ENCODE measurements at places on chromosomes 5 and 9.

- DNase-seq = no peak
These were observed 42.3 kb downstream of the PAM start for GRCh38 chr5:102797322-102797884.

- no peak for DNase-seq
These were observed 15.8 kb downstream of the CCDC152 start for GRCh38 chr5:42772265-42772993.

GRCh38 chr9:99948896-99949295 is 42.4 kb downstream of the STX17 start:
- no peak for DNase-seq

GRCh38 chr9:37927132-37927531 is 23.2 kb upstream of the SLC25A51 start:
- DNase-seq = no peak

- DNase-seq = no peak
These were observed 9.1 kb downstream of the BRD3OS start for GRCh38 chr9:134034215-134035040.

- no peak for DNase-seq
These were observed 196.5 kb upstream of the TBCA start for GRCh38 chr5:77972469-77973252.

DNA sequence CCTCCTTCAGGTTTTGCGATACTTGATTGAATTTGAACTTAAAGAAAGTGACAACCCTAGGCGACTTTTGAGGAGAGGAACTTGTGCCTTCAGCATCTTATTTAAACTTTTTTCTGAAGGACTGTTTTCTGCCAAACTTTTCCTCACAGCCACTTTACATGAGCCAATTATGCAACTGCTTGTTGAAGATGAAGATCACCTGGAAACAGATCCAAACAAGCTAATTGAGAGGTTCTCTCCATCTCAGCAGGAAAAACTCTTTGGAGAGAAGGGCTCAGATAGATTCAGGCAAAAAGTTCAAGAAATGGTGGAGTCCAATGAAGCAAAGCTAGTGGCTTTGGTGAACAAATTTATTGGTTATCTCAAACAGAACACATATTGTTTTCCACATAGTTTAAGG is 40.6 kb downstream of the GAPVD1 start:
- DNase-seq = no peak

DNA sequence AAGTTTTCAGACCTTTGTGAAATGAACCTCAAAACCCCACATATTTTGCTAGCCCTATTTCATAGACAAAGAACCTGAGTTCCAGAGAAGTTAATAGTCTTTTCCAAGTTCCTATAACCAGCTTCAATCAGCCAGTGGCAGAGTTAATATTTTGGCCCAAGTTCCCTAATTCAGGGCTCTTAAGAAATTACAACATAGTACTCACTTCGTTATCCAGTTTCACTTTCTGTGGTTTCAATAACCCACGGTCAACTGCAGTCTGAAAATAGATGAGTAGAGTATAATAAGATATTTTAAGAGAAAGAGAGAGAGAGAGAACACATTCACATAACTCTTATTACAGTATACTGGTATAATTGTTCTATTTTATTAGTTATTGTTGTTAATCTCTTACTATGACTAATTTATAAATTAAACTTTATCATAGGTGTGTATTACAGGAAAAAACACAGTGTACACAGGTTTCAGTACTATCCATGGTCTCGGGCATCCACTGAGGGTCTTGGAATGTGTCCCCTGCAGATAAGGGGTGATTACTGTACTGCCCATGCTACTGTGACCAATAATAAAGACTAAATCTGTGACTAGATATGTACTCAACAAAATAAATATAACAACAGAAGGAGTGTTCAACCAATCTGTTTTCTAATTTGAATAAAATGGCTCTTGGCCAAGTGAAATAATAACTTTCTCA is 9.3 kb upstream of the MYOT start:
- no peak for DNase-seq

DNA sequence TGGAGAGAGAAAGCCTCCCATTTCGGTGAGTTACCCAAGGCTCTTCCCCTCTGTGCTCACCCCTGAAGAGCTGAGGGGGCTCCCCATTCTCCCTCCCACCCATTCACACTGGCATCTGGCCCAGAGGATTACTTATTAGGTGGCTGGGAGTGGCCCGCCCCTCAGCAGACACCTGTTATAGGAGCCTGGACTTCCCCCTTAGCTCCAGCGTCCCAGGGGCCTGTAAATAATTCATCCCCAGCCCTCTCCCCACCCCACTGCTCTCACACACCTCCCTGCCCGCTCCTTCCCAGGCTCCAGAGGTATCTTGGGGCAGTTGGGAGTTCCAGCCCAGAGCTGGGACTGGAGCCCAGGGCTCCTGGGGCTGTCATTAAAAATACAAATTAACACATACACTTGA is 11.6 kb upstream of the SLC6A7 start:
- no peak for DNase-seq

GRCh38 chr5:9766581-9766980 is 136.4 kb upstream of the TAS2R1 start:
- no peak for DNase-seq

- no peak for DNase-seq
These were observed 22.7 kb downstream of the CLTA start for GRCh38 chr9:36213387-36213786.

DNA sequence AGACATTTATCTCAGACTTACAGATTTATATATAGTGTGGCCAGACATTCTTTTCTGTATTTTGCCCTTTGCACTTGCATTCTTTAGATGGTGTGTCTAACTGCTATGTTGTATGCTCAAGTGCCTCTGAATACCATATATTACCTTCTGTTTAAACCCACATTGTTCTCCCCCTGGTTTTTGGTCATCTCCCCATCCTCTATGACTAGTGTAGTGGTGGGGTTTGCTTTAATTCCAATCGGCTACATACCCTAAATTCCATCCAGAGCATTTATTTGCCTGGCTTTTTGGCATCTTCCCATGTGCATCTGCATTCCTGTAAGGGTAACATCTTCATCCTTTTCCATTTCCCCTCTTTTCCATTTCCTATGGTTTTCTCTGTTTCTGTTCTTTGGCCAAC is 271.0 kb upstream of the SLC30A5 start:
- DNase-seq = no peak

- no peak for DNase-seq
These were observed 20.9 kb upstream of the PLIN2 start for GRCh38 chr9:19148187-19148586.

GRCh38 chr9:118088090-118088489 is 383.9 kb downstream of the TLR4 start:
- no peak for DNase-seq

GRCh38 chr5:134411228-134411545 is 494 bp downstream of the CDKN2AIPNL start:
- no peak for DNase-seq

- no peak for DNase-seq
These were observed 11.5 kb downstream of the CXXC5 start for GRCh38 chr5:139659695-139660101.

DNA sequence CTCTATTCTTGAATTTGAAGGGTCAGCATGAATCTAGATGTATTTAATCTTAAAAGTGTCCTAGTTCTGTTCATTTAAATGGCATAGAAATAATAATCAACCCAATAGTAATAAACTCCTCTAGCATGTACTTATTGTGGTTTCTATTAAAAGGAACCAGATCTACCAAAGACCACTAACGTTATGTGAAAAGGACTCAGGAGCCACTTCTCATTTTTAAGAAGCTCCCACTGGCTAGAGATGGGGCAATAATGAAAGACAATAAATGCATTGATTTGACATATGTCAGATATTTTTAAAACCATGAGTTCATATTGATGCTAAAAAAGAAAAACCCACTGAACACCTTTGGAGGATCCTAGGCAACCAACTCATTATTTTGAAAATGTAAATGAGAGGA is 191.9 kb downstream of the ATP10B start:
- DNase-seq = no peak

- no peak for DNase-seq
These were observed 11.9 kb downstream of the CAPSL start for GRCh38 chr5:35926389-35927051.

DNA sequence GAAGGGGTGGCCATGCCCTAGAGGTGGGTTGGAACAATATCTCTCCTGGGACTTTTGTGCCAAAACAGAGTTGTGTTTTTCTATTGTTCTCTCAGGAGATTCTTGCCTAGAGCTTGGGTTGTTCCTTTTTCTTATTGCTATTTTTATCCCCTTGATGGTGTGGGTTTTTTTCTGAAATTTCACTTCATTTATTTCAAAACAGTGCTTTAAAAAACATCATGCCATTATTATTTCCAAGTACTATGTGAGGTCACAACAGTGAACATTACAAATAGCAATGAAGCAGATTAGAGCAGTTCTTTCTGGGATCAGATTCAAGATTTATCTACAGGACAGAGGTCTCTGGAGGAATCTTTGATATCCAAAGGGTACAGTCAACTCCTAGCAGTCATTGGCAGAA is 76.6 kb downstream of the ACTBL2 start:
- DNase-seq = no peak

- no peak for DNase-seq
These were observed 15.0 kb downstream of the ARHGAP26 start for GRCh38 chr5:142785206-142785605.

DNA sequence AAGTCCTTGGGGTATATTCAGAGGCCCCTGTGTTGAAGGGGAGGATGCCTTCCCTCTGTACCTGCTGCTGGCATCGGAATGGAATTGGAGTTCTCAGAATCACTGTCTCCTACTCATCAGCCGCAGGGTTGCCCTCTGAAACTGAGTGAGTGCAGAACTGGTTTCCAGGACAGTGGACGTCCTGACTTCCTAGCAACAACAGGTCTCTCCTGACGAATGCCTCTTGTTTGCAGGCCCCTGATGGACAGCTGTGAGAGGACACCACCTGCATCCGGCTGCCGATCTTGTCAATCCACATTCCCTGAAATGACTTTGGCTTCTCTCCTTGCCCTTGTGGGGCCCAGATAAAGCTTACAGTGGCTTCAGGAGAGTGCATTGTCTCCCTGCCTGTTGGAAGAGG is 274.5 kb downstream of the NSG2 start:
- DNase-seq = no peak

All from NCI-H2107 (cell line).